ENCODE measurements at places on chromosomes 16 and 17.

DNA sequence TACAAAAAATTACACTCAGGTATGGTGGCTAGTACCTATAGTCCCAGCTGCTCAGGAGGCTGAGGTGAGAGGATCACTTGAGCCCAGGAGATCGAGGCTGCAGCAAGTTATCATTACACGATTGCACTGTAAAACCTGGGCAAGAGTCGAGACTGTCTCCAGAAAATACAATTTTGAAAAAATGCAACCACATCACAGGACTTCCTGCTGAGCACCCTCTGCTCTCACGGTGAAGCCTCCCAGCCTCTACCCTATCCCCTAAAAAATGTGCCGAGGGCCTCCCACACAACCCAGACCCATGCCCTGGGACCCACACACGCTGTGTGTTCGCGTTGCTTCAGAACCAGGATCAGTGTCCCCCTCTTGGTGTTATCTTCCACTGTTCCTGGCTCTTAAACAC, 236.1 kb downstream of the CPPED1 start:
- DNase-seq: no peak

GRCh38 chr16:29649588-29650494, 13.2 kb upstream of the SPN start:
- DNase-seq: no peak

GRCh38 chr17:66551839-66552238, 249.4 kb downstream of the PRKCA start:
- DNase-seq: no peak

DNA sequence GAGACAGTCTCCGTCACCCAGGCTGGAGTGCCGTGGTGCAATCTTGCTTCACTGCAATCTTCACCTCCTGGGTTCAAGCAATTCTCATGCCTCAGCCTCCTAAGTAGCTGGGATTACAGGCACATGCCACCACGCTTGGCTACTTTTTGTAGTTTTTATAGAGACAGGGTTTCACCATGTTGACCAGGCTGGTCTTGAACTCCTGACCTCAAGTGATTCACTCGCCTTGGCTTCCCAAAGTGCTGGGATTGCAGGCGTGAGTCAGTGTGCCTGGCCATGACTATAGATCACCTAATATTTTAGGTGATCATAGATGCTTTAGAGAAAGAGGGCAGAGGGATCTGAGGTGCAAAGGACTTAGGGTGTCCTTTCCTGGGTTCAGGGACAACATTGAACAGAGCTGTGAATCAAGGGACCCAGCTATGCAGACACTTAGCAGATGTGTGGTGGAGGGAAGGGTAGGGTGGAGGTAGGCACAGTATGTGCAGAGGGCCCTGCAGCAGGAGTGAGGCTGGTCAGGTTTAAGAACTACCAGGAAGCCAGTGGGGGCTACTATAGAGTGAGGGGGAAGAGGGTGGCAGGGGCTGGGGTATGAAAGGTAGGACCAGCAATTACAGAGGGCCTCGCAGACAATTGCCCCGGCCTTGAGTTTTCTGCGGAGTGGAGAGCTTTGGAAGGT, 116.5 kb downstream of the CMIP start:
- peak; percentile 56 for DNase-seq

- DNase-seq: no peak
Measured at GRCh38 chr17:74358697-74359096, 3.0 kb downstream of the BTBD17 start.

DNA sequence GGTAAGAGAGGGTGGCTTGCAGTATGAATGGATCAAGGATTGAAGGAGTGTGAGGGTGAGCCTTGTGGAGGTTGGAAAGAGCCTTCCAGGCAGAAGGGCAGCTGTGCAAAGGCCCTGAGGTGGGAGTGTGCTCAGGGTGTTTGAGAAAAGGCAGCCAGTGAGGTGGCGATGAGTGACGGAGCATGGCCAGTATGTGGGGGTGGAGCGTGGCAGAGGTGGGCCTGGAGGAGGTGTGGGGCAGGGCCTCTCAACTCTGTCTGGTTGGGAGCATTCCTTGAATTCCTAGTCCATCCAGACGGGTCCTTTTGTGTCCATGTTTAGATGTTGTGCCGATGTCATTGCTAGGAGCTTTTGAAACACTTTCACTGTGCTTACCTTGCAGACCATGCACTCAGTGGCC, 51.3 kb downstream of the EPN2 start:
- peak; percentile 42 for DNase-seq

- DNase-seq: no peak
Measured at GRCh38 chr16:88541831-88542616, 28.2 kb upstream of the ZC3H18 start.

DNA sequence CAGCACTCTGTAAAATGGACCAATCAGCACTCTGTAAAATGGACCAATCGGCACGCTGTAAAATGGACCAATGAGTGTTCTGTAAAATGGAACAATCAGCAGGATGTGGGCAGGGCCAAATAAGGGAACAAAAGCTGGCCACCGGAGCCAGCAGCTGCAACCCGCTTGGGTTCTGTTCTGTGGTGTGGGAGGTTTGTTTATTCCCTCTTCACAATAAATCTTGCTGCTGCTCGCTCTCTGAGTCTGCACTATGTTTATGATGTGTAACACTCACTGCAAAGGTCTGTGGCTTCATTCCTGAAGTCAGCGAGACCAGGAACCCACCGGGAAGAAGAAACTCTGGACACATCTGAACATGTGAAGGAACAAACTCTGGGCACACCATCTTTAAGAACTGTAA, 20.5 kb downstream of the TMEM100 start:
- DNase-seq: no peak

- no peak for DNase-seq
Measured at GRCh38 chr17:7502987-7503386, 18.8 kb downstream of the POLR2A start.

- DNase-seq: peak; percentile 54
Measured at GRCh38 chr16:58814348-58814801, 80.3 kb upstream of the GOT2 start.

DNA sequence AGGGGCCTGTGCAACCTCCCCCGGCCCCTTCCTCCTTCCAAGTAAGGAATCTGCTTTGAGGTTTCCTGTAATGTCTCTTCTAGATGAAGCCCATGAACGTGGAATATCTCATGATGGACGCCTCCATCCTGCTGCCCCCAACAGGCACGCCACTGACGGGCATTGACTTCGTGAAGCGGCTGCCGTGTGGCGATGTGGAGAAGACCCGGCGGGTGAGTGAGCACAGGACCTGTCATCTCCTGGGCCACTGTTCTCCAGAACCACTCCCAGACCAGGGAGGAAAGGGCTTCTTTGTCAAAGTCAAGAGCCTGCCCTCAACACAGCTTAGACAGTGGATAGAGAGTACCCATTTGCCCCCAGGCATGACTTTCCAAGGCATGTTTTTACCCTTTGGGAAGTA, 107.1 kb downstream of the CLEC16A start:
- no peak for DNase-seq

- no peak for DNase-seq
Measured at GRCh38 chr17:15181333-15181732, 83.8 kb downstream of the PMP22 start.

DNA sequence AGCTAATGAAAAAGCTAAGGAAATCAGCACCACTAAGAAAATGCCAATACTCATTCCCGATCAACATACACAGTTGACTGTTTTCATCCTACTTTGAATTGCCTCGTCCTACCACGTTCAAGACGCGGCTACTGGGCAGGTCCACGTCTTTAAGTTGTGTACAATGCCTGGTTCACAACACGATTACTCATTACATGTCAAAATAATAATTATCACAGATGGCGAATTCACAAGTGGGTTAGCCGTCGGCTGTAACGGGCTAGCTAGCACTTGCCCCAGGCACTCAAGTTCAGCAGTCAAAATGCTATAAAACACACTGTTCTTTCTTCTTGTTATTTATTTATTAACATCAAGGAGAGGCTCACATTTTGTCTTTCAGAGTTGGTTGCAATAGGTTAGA, 124.2 kb downstream of the ZFHX3 start:
- DNase-seq: no peak

DNA sequence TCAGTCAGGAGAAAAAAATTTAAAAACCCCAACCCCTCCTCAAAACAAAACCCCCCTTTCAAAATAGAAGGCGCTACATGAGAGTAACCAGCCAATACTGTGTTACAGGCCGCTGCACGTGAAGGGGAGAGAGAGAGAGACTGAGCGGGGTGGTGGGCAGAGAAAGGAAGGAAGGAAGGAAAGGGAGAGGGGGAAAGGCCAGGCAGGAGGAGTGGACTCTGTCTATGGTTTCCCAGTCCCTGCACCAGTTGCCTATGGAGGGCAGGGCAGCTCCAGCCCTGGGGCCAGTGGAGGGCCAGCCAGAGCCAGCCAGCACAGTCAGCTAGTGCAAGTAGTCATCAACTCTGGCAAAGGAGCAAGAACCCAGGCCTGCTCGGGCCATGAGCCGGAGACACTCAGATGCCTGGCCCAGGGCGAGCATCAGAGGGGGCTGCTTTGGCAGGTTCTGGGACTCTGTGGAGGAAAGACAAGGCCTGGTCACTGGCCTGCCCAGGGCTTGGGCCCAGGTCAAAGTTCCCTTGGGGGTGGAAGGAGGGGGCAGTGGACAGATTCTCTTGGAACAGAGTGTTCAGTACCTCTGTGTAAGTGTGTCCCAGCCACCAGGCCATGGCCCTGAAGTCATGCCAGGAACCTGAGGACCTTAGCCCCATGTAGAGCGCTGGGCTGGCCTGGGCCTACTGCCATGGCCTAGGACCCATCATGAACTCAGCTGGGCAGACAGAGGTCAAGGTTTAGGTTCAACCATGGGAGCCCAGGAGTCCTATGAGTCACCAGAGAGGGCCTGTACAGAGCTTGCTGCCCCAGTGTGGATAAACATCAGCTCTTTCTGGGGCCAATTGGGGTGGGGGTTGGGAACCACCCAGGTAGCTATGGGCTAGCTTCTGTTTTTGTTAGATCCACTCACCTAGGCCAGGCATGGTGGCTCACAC, 7.3 kb upstream of the GFOD2 start:
- DNase-seq: peak; percentile 3

GRCh38 chr16:1564325-1564724, 30.9 kb downstream of the TMEM204 start:
- no peak for DNase-seq

- DNase-seq: peak; percentile 99
Measured at GRCh38 chr17:50177983-50178834, 12.4 kb downstream of the SGCA start.

DNA sequence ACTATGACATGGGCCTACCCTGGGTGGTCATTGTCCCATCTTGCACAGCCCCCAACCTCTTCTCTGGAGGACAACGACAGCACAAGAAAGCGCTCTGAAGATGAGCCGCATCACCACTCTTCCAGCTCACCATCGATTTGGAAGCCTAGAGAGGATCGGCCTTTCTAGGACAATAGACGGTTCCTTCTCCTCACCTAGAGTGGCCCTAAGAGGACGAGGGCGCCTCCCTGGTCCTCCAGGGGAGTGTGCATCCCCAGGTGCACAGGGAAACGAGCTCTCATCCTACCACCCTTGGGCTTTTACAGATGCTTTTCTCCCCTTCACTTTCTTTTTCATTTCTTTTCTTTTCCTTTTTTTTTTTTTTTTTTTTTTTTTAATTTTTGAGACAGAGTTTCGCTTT, 20.3 kb upstream of the SLC52A1 start:
- DNase-seq: no peak

- DNase-seq: peak; percentile 67
Measured at GRCh38 chr16:69482410-69482991, 58.1 kb downstream of the CYB5B start.

GRCh38 chr16:72937916-72938794, 109.8 kb downstream of the ZFHX3 start:
- DNase-seq: no peak

- no peak for DNase-seq
Measured at GRCh38 chr16:55433030-55433429, 46.0 kb upstream of the MMP2 start.

DNA sequence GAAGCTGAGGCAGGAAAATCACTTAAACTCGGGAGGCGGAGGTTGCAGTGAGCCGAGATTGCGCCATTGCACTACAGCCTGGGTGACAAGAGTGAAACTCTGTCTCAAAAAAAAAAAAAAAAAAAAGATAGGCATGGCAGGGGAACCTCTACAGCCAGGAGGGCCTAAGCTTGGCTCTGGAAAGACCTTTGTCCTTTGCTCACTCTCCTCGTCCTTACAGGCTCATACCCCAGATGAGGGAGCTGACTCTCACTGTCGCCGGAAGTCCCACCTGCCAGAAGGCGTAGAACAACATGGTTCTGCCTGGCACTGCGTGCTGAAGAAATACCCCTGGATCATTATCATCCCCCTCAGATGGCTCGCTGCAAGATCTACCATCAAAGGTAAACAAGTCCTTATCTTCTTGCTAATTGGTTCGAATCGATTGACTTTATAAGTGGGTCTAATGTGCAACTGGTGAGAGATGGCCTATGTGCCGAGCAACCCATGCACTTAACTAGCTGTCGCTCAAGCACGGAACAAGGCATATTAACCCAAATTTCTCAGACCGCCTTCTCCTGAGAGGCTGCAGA, 29.7 kb downstream of the RTN4RL1 start:
- DNase-seq: no peak

DNA sequence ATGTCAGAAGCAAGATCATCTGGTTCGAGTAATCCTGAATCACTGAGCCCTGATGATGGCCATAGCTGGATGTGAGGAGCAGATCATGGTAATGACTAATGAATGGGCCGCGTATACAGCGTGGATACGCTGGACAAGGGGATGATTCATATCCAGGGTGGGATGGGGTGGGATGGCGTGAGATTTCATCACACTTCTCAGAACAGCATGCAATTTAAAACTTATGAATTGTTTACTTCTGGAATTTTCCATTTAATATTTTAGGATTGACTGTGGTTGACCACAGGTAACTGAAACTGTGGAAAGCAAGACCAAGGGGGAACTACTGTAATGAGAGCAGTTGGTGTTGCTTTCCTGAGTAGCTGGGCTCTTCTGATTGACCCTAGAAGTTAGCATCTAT, 225.5 kb downstream of the STX8 start:
- peak; percentile 94 for DNase-seq

- no peak for DNase-seq
Measured at GRCh38 chr16:83970430-83970815, 2.4 kb downstream of the NECAB2 start.

GRCh38 chr17:74851612-74852236, 8.0 kb downstream of the GRIN2C start:
- DNase-seq: no peak

GRCh38 chr17:69914520-69914919, 160.5 kb upstream of the KCNJ16 start:
- DNase-seq: no peak

DNA sequence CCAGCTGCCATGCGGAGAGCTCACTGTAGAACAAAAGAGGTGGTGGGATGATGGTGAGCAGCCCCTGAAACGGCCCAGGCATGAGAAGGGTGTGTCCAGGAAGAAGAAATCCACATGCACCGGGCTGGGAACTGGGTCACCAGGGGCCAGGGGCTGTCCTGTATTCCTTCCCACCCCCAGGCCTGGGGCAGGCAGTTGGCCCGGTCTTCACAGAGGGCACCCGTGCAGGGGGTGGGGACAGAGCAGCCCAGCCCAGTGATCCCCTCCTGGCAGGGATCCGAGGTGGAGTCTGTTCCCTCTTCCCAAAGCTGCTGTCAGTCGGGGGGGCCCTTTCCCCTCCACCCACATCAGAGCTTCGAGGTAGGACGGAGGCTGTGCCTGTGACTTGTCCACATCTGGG, 9.2 kb downstream of the HS3ST6 start:
- no peak for DNase-seq

Data from EH (cell line).